NCI-H146 (cell line): ENCODE measurements at places on chromosomes 4 and X.

- no peak for DNase-seq
Observed at GRCh38 chrX:153688071-153688470, 345 bp downstream of the SLC6A8 start.

DNA sequence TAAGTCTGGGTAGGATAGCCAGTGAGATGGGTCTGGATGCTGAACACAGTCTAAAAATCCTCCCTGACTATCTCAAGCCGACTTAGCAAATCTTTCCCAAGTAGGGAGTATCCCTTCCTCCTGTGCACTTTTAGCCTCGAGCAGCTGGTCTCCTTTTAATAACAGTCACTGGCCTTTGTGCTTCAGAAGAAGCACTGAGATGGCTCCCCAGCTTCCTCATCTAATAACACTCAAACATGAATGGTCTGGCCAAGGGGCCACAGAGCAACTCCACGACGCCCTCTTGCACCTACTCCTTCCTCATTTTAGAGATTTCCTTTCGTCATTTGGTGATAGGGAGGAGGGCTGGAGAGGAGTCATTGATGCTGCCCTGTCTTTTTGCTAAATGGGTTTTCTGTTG, 78.8 kb upstream of the TMEM150C start:
- no peak for DNase-seq

DNA sequence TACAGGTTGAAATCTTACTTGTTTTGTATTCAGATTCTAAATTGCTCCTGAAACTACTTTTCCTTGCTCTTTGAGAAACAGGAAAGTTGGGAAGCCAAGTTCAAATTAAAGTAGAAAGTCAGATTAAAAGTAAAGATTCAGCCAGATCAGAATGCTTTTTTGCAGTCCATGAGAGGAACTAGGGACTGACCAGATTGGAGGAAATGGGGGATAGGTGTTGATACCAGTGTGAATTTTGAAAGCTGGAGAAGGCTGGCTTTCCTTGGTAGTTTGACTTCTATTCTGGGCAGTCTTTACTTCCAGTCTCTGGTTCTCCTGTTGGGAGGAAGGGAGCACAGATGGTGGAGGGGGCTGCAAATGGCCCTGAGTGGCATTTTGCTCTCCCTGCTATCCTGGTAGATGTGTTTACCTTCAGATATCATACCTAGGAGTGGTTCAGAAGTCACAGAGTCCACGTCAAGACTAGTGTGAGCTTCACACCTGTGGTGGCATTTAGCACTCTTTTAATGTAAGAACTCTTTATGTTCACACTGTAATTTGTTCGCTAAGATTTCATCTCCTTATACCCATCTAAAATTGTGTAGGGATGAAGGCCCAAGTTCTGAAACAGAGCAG, 68.8 kb downstream of the FNIP2 start:
- no peak for DNase-seq

DNA sequence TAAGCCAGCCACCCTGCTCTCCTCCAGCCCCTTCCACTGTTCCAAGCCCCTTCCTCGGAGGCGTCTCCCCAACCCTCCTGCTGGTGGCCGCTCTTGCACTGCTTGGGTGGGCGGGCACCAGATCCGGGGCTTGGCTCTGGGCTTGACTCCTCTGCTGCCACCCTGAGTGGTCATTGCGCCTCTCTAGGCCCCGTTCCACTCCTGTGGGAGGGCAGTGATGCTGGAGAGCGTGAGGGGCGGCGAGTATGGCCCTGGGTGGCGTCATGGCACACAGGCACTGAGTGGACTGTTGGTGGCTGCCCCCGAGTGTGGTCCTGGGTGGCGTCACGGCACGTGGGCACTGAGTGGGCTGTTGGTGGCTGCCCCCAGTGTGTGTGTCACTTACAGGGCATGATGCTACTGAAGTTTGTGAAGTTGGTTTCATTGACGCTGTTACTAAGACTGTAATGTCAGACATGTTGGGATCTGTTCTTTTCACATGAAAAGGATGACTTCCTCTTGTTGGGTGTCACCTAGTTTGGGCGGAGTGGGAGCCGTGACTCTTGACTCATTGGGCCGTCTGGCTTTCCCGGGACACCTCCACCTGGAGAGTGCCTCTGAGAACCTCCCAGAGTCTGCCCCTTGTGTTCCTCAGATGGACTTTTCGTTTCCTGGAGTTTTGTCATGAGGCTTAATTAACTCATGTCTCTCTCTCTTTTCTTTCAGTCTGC, 55.9 kb upstream of the HGFAC start:
- DNase-seq: no peak

GRCh38 chr4:150357829-150358228, 224.1 kb upstream of the MAB21L2 start:
- DNase-seq: no peak

- DNase-seq: no peak
Observed at GRCh38 chrX:27276751-27277150, 186.4 kb downstream of the PPP4R3C start.

- DNase-seq: no peak
Observed at GRCh38 chrX:139224953-139225665, 305.4 kb upstream of the F9 start.

- DNase-seq: no peak
Observed at GRCh38 chr4:178823673-178824295, 1381.5 kb upstream of the AGA start.

DNA sequence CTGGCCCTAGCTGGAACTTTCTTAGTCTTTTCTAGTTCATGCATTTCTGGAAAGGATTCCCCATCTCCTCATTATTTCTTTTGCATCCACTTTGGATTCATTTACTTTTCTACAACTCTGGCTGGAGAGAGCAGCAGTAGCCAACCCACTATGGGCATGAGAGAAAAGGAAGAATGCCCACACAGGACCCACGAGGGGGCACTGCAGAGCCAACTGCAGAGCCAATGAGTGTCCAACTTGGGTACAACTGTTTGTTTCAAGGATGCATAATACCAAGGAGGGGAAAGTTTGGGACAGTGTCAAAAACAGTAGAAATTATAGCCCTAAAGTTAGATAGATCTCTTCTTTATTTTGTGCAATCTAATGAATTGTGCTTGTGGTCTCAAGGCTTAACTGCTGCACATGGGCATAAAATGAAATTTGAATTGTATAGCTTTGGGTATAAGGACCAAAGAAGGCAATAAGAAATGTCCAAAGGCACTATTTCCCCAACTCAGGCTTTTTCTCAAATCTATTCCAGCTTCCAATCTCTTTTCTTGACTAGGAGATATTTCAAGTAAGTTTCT, 230.6 kb downstream of the NSUN7 start:
- peak; percentile 45 for DNase-seq

- DNase-seq: no peak
Observed at GRCh38 chr4:137905930-137906329, 336.2 kb downstream of the SLC7A11 start.

DNA sequence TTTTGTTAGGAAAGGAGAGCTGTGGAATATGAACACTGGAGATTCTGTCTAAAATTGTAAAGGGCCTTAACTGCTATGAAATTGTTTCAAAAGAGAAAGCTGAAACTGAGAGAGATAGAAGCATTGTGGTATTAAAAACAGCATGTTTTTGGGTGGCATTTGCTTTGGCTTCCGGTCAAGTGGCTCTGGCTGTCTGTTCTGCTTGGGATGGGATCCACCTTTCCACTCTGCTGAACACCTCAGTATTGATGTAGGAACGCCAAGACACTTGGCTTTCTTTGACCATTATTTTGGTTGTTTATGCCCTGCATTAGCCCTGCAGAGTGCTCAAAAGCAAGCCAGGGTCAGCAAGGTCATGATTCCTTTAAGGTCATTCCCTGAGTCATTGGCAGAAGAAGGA, 199.7 kb downstream of the SLC4A4 start:
- no peak for DNase-seq

DNA sequence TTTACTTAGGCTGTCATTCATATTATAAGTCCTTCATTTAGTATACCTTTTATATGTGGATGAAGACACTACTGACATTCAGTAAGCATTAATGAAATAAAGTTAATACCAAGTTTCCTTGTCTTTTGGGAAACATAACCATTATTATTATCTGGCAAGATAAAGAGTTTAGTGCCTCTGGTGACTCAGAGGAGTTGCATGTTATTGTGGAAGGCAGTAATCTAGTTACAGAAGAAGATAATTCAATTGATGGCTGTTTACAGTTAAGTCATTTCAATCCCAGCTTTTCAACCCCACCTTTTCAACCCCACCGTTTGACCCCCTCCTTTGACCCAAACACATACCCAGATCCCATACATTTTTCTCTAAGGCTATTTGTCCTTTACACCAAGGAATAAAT, 143.8 kb downstream of the FANCB start:
- DNase-seq: no peak

DNA sequence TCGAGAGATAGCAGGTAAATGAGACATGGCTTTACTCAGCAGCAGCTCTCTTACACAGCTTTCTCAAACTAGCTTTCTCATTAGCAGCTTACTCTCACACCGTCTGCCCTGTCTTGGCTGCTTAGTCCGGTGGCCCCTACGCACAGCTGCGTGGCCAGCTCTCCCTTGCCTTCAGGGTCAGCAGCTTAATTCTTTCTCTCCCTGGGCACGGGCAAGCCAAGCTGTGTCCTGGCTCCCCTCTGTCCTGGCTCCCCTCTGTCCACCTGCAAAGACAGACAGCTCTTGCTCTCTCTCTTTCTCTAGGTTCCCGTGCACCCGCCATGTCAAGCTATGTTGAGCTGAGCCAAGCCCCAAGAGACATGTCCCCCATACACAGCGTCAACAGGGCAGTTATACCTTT, 39.4 kb downstream of the ZNF185 start:
- no peak for DNase-seq

DNA sequence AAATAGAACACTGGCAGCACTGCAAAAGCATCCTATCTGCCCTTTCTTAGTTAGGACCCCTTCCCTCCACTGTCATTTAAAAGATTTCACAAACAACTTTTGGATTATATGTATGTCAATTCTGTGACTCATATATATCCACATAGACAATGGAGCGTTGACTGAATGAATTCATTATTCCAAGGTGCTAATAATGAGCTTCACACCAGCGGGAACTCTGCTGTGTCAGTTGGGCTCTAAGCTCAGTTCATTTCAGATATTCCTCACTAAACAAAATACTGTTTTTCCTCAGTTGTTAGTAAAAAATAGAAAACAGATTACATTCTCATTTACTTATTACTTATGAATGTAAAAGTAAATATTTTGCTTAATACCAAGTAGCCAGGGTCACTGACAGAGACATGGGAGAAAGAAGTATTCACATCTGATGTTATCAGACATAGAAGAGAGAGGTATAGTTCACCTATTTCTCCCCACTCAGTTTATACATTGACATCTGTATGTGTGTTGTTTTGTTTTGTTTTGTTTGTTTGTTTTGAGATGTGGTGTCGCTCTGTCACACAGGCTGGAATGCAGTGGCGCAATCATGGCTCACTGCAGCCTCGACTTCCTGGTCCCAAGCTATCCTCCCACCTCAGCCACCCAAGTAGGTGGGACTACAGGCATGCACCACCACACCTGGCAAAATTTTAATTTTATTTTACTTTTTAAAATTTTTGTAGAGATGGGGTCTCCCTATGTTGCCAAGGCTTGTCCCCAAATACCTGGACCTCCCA, 10.9 kb downstream of the NFKB1 start:
- no peak for DNase-seq

GRCh38 chr4:88187766-88188165, 29.3 kb upstream of the ABCG2 start:
- no peak for DNase-seq

- no peak for DNase-seq
Observed at GRCh38 chr4:72365016-72365415, 204.0 kb downstream of the ADAMTS3 start.

- no peak for DNase-seq
Observed at GRCh38 chrX:9149501-9150245, 115.7 kb upstream of the FAM9B start.

DNA sequence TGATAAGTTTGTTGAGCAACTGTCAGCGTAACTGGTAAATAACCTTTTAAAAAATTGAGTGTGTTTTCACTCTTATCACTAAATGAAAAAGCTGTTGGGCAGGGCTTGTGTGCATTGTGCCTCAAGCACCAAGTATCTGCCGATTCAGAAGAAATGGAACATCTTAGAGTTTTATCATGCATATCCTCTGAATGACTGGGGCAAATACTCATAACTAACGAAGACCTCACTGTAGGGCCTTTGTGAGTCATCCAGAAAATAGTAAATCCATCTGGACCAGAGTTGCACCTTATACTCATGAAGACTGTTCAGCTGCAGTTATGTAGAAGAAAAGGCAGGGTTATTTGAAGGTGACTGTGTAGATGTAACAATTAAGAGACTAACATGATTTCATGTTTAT, 222.1 kb downstream of the CAMK2D start:
- no peak for DNase-seq

DNA sequence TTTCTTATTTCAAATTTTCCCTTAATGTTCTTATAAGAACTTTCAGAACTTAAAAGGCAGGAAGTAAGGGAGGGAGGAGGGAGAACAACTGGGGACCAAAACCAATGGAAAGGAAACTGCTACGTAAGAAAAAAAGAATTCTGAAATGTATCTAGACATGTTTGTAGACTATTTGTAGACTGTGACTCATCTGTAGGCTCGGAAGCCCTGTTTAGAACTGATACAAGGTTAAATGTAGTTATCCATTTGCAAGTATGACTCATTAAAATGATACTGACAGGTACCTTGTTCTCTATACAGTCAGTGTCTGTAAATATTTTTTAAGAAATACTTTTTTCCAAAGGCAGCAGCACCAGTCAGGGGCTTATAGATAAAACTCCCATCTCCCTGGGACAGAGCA, 202.0 kb downstream of the DHX15 start:
- no peak for DNase-seq

- no peak for DNase-seq
Observed at GRCh38 chrX:107673933-107674479, 45.7 kb downstream of the PRPS1 start.

DNA sequence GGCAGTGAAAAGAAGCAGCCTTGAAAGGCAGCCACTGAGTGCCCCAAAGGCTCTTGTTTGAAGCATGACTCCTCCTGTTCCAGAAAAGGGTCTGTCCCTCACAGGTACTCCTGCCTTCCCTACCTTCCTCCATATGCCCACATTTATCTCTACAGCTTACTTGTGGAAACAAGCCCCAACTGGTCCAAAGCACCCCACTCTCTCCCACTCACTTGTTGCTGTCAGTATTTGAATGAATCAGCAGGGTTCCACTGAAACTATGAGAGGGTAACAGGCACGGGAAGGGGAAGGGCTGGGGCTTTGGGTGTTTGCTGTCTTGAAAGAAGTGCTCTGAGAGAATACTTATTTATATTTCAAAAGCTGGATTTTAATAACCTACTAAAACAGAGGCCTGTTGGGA, 34.9 kb downstream of the GPR143 start:
- DNase-seq: no peak

DNA sequence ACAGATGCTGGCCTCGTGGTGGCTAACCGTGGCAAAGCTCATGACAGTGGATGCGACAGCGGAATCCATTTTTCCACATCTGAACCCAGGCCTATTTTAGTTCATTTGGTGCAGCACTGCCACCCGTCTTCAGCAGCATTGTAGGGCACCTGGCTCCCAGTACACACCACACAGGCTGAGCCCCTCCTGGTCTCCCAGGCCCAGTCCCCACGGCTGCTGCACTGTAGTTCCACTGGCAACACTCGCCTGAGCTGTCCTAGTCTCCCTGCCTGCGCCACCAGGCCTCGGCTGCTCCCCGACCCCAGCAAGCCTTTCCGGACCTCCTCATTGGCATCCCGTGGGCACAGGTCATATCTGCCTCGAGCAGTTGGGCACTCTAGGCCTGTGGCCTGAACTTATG, 76.2 kb downstream of the MTMR1 start:
- no peak for DNase-seq

- no peak for DNase-seq
Observed at GRCh38 chrX:38347136-38347535, 5.3 kb upstream of the OTC start.

- peak; percentile 76 for DNase-seq
Observed at GRCh38 chrX:13357925-13358324, 38.1 kb upstream of the ATXN3L start.
